ENCODE measurements at places on chromosomes 6 and 20.

- DNase-seq: no peak
These were observed 54.8 kb downstream of the RNF182 start for GRCh38 chr6:13979284-13980171.

GRCh38 chr6:31588871-31589650 is 3.0 kb downstream of the LST1 start:
- DNase-seq: no peak

DNA sequence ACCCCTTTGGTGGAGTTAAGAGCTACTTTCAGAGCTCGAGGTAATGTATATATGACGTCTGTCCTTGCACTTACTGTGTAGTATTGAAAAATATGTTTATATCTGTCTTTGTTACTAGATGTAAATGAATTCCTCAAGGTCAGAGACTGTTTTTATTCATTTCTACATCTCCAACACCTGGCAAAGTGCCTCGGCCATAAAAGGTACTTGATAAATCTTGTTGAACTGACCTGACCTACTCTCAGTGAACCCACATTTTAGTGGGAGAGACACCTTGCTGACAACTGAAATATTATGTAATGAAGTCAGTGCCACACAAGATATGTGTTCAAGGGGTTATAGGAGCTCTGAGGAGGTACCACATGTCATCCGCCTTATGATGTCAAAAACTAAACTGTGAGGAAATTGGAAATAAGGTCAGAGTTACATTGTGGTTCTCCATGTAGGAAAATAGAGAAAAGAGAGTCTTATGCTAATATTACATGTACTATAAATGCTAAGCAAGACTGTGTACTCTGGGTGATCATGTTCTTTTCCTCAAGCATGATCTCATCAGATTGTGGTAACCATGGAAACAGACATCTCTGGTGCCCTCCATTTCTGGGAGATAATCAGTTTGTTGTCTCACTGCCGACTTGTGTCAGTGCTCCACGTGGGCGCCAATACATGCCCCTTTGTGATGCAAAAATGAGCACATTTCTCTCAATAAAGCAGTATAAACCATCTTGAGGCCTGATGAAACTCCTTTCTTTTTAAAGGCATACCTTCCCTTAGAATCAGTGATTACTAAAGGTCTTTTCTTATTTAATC is 5.7 kb upstream of the TMEM30A start:
- no peak for DNase-seq

- DNase-seq: peak; percentile 35
These were observed 1.5 kb downstream of the ID4 start for GRCh38 chr6:19838442-19839236.

DNA sequence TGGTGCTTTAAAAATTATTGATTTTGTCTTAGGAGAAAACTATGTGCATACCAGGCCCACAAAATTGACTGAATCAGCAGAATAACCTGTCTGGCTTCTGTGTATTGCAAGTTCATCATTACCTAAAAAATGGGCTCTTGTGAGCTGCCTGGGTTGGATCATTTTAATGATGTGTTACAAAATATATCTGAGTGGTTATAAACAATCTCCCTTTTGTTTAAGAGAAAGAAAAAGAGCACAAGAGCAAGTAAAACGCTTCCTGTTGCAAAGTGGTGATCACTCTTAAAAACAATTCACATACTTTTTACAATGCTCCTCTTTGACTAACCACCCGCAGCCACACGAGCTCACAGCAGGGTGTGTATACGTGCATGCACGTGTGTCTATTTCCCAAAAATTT is 335.1 kb downstream of the HDGFL1 start:
- no peak for DNase-seq

- DNase-seq: no peak
These were observed 69.2 kb upstream of the GMDS start for GRCh38 chr6:2314641-2315040.

- peak; percentile 23 for DNase-seq
These were observed 76.8 kb upstream of the SIRPG start for GRCh38 chr20:1734269-1734858.

GRCh38 chr20:35820715-35821114 is 48.9 kb downstream of the PHF20 start:
- no peak for DNase-seq
